ENCODE measurements at places on chromosomes 7 and 10.
A peak's percentile ranks its signal among the peaks of the same experiment; 100 is the strongest.

GRCh38 chr7:150778014-150778737 is 22.0 kb downstream of the TMEM176B start:
- no peak for DNase-seq

DNA sequence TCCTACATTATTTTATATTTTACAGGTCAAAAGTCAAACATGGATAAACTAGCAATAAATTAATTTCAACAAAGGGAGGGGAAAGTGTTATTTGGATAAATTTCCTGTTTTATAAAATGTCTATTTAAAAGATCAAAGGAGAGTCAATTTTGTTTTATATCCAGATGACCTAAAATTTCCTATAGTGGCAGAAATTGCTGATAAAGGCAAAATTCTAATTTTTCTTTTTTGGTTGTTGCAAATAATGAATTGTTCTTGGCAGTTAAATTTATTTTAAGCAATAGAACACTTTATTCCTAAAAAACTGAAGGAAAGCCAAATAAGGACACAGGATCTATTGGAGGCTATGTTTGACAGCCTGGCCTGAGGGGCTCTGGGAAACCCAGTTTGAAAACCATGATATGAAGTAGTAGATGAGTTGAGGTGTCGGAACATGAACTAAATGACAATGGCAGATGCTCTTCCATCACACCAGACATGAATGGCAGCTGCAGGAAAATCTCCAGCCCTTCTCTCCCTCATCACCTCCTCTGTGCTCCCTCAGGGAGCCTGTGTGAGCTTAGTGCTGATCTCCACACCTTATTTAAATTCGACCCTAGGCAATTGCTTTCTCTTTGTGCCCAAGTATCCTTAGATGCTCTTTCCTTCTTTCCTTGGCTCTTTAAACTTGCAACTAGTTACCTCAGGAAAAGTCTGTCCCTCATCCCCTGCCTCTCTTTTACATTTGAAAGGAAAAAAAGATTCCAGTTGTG is 395.0 kb downstream of the THSD7A start:
- no peak for DNase-seq

DNA sequence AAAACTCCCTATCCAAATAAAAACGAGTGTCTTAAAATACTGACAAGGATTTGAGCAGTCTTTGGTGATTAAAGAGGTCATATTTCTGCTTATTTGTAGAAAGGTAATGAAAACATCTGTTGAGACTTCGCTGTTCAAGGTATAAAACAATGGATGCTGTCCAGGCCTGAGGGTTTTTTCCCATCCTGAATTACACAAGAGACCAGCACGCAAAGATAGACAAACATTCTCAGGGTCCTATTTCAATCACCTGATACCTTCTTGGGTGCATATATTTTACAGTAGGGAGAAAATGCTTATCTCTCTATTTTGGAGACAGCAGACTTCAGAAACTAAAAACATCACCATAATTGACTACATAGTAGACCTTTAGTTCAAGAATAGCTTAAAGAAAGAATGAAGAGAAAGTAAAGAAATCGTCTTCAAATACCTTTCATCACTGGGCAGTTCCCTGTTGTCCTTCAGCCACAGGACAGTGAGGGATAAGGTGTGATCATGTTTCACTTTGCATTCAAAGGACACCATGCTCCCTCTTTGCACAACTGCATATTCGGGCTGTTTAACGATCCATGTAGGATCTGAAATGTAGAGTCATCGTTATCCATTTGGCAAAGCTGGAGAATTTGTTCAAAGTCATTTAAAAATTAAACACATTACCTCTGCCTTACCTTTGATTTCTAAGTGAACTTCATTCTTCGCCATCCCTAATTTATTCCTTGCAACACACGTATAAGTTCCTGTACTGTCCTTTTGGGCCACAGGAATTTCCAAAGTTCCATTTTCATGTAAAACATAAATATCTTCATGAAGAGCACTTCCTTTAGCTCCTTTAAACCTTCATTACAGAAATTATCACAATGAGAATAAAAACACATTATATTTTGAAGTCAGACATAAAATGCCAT is 63.7 kb upstream of the LAMB4 start:
- no peak for DNase-seq

- no peak for DNase-seq
Measured at GRCh38 chr10:114044247-114045135, 825 bp downstream of the ADRB1 start.

- no peak for DNase-seq
Measured at GRCh38 chr10:12635127-12635541, 285.8 kb downstream of the CAMK1D start.

DNA sequence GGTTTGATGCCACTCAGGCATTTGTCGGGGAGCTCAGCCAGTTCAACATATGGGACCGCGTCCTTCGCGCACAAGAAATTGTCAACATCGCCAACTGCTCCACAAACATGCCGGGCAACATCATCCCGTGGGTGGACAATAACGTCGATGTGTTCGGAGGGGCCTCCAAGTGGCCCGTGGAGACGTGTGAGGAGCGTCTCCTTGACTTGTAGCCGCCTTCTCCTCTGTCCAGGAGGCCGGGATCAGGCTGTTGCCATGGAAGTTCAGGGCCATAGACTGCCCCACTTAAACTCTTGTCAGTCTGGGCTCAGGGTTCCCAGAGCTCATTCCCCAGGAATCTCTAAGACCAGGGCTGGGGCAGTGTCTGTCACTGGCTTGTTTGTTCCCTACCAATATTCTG is 11.3 kb downstream of the NPTX2 start:
- DNase-seq = no peak

GRCh38 chr7:47513741-47514241 is 68.1 kb downstream of the TNS3 start:
- DNase-seq = no peak

DNA sequence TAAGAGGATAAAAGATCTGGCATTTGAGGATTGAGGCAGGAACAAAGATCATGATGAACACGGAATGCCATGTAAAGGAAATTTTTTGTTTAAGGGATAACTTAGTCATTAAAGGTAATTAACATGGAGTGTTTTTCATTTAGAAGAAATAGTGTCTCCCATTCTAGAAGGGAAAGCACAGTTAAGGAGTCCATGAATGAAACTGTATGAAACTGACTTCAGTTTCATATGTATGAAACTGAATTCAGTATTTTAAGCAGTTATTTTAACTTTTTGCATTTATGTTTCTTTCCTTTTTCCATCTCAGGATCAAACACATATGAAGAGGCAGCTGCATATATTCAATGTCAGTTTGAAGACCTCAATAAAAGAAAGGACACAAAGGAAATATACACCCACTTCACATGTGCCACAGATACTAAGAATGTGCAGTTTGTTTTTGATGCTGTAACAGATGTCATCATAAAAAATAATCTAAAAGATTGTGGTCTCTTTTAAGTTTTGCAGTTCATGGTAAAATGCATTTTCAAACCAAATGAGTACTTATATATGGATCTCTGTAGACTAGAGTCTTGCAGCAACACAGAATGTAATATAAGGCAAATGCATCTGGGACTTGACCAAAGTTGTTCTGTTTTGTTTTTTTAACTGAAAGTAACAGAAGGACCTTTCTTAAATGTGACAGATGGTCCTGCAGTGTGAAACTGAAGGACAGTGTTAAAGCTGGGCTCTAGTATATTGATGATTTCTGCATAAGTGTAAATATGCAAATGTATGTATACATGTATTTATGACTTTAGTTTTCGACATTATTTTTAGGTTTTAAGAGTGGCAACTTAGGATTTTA is 82.6 kb downstream of the GNAI1 start:
- DNase-seq = no peak

GRCh38 chr10:35641676-35642034 is 441 bp downstream of the FZD8 start:
- DNase-seq = no peak

DNA sequence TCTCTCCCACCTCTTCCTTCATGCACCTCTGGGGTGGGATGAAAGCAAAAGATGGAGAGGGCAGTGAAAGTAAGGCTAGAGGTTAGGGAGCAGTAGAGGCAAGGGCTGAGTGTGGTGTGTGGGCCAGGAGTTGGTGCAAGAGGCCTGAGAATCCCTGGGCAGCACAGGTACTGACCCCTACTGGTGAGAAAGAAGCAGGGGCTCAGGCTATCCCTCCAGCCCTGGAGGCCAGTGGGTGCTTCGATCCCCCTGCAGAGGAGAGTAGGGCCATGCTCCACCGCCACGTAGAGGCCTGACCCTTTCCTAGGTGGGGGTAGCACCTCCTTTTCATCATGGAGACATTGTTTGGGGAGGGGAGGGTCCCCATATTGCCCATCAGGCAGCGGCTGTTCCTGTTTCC is 9.8 kb downstream of the CDHR1 start:
- no peak for DNase-seq

DNA sequence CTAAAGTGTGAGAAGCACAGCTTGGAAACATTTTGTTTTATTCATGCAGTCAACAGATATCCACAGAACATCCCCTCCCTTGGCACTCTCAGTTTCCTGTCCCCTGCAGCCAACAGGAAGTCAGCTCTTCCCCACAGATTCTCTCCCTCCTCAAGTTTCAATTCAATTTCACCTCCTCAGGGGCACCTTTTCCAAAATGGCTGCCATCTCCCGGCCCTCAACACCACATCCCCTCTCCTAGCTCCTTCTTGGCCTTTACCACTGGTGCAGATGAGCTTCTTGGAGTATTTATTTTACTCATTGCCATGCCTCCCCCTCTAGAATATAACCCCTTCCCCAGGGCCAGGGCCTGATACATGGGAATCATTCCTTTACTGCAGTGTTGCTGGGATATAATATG is 94.0 kb downstream of the WDR11 start:
- DNase-seq = no peak

DNA sequence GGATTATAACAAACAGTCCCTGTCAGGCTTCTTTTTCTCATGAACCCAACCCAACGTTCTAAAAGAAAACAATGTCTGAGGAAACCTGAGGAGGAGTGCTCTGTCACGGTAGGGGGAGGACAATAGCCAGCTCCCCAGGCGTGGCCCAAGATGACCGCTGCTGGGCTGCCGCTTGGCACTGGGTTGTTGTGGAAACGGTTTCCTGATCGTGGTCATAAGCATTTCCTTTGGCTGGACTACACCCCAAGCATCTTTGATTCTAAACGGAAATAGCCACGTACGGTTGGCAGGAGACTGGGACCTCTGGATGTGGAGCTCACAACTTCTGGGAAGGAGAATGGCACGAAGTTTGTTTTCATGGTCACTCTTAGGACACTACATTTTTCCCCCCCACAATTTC is 30.4 kb upstream of the DMBT1 start:
- no peak for DNase-seq

- peak; percentile 86 for DNase-seq
Measured at GRCh38 chr10:63166742-63167258, 33.7 kb downstream of the NRBF2 start.

DNA sequence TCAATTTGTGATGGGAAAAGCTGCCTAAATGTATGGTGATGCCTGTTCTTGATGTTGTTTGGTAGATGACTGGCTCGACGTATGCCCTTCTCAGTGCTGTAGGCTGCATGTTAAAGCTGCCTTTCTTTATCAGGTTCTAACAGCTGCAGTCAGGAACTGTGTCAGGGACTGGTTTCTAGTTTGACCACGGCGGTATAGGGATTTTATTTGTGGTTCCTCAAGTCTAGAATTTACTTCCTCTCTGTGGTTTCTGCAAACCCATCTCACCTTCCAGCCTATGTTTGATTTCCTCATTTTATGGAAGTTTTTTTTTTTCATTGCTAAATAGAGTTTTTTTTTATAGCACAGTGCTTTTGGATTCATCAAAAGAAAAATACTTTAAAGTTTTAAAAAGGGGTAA is 26.5 kb downstream of the LMTK2 start:
- no peak for DNase-seq

DNA sequence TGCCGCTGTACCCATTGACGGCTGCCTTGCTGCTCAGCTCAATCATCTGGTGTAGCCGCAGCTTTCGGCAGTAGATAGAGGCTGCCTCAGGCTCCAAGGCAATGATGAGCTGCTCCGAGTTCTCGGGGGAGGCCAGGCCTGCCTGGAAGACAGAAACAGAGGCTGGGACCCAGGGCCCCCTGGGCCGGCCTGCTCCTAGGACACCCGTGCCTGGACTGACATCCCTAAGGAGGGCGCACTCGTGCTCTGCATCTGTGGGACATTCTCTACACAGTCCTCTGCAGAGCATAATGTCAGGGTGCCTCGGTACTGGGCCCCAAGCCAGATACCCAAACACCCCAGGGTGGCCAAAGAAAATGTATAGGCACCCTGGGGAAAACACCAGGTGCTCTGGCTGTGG is 58.5 kb downstream of the HSPA12A start:
- DNase-seq = no peak

DNA sequence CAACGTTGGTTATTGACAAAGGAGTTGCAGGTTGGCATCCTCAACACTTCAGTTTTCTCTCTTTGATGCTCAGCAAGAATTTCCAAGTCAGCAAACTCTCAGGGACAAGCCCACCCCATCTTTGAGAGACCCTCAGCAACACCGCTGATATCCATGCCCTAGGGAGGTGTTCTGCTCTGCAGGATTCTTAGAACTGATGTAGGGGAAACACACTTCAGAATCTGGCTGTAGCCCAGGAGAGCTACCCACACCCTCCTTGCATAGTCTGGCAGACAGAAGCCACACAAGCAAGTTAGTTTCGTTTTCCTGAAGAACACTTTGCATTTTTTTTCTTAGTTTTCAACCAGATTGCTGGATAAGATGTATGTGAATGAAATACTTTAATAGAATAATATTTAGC is 822 bp downstream of the SAMD9L start:
- peak; percentile 8 for DNase-seq

DNA sequence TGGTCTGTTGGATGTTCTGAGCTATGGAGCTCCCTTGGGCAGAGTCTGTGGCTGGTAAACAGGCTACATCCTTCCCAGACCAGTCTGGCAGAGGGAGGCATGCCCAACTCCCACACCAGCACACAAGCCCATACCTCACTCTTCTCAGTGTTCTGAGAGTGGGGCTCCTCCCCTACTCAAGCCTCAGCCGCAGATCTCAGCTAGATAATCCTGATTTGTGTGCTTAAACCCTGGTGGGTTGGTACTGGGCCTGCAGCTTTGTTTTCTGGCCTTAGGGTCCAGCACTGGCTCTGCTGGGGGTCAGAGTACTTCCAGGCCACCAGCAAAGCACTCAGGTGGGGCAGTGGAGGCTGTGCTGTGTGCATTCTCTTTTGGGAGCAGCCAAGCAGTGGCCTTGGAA is 70.4 kb downstream of the MGAM2 start:
- DNase-seq = no peak

- no peak for DNase-seq
Measured at GRCh38 chr7:143252006-143252405, 11.2 kb upstream of the GSTK1 start.

GRCh38 chr7:45242698-45243097 is 85.1 kb downstream of the RAMP3 start:
- peak; percentile 19 for DNase-seq
